ENCODE measurements at places on chromosomes 3 and 15.

GRCh38 chr15:87634361-87634760, 622.2 kb downstream of the NTRK3 start:
- DNase-seq: no peak

GRCh38 chr3:114718071-114718897, 424.5 kb downstream of the TIGIT start:
- no peak for DNase-seq

DNA sequence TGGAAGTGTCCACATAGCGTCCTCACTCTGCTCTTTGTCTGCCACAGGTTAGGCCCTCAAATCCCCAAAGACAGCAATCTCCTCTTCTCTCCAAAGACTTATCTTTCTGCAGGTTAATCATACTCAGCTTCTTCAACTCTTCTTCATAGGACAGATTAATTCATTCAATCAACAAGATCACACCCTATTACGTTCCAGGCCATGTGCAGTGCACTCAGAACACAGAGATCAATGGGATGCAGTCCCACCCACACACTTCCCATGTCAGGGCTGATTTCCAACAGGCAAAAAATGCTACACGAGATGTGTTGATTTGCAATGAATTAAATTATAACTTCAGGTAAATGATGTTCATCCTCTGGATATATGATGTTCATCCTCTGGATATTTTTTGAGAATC, 33.5 kb upstream of the ZNF639 start:
- no peak for DNase-seq

- DNase-seq: no peak
Observed at GRCh38 chr15:101614761-101615160, 37.4 kb downstream of the TM2D3 start.

- DNase-seq: no peak
Observed at GRCh38 chr3:159185443-159186050, 383.7 kb downstream of the MFSD1 start.

DNA sequence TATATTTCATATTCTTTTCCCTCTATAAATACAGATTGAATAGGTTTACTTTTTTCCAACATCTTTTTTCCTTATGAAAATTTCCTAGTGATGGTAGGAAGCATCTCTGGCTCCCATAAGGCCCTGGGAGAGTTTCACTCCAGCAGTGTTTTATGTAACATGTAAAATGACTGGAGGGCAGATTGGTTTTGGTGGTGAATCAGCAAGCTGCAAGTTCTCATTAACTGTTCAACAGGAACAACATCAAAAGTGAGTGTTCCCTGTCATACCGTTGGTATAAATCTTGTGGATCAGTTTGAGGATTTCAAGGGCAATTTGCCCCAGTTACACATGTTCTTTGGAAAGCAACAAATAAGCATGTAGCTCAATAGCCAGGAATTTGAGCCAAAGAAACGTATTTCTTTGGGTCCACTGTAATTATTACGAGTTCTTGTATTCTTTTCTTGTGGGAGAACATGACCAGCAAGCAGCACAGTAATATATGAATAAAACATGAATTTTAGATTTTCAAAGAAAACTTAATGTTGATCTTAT, 345.7 kb downstream of the SV2B start:
- DNase-seq: no peak

DNA sequence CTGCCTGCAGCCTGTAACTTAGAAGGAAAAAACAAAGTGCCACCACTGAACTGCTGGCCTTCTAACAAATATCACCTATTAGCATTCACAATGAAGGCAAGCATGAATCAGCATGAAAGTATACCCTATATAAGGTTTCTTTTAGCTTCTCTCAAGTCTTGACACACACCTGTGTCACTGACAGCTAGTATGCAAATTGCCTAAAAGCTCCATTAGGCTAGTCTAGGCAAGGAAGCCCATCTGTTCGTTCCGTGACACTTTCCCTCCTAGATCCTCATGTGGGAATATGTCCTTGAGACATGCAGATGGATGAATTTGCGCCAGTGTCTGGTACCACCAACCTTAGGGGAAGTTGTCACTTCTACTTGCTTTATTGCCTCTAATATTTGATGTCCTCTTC, 129.3 kb downstream of the RBMS3 start:
- DNase-seq: no peak

DNA sequence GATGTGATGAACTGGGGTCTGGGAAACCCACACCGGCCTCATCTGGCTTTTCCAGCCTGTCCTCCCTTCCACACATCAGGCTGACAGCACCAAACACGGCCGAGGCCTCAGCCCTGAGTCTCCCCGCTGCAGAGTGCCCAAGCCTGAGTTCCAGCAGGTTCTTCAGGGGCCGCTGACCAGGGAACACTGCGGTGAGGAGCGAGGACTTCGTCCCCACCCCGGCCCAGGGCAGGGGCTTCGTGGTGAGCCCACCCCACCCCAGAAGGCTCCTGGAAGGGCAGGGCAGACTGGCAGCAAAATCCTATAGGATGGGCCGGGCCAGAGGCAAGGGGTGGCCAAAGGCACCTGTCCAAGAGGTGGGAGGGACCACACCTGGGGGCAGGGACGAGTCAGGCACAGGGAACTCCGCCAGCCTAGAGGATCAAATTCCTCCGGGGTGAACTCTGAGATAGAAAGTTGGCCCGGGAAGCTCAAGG, at the start of gene SLC51A:
TSS of gene SLC51A (plus strand) at position 446 of the 476 bp plus-strand sequence. CDS start 179 bp downstream, outside the sequence.
- DNase-seq: no peak

GRCh38 chr3:136802481-136802996, 16.4 kb upstream of the SLC35G2 start:
- no peak for DNase-seq

GRCh38 chr3:129746629-129747028, 140.2 kb upstream of the PLXND1 start:
- no peak for DNase-seq

DNA sequence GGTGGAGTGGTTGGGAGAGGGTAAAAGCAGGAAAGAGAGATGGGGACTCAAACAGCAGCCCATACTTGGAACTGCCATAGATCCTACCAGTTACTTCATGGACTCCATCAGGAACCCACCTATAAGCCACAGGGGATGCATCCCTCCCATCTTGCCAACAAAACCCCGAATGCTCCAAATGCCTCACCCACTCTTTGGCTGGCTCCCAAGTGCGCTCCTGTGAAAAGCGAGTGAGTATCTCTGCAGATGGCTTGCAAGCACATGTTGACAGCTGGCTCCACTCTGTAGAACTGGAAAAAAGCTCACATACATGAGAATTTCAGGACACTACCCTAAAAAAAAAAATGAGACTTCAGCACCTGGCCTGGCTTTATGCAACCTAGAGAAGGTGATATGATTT, 151.0 kb downstream of the UBE3A start:
- no peak for DNase-seq

DNA sequence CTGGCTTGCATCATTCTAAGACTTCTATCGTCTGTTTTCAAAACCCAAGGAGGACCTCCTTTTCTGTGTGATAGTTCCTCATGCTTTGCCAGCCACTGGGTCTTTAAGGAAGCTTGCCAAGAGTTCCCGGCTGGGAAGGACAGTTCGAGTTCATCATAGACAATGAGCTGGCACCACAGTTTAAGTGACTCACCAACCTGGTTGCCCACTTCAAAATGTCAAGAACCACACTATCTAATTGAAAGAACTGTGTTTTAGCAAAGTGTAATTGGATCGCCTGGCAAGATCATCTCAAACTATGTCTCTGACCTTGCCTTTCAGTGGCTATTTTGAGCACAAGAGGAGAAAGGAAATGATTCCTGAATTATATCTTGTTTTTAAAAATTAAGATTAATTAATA, 27.9 kb downstream of the SOX2 start:
- peak; percentile 24 for DNase-seq

DNA sequence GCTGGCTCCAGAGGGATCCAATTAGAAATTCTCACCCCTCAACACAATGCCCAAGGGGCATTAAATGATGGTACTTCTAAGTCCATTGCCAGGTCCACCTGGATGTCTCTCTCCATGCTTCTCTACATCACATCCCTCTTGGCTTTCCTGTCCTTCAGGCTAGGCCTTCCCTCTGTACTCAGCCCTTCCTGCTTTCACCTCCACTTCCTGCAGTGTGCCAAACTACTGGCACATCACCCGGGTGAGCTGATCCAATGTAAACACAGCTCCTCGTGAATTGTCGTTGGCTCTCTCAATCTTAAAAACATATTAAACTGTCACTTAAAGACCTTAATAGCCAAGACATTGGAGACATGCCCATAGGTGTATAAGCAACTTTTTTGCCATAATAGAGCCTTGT, 4.0 kb downstream of the LMCD1 start:
- DNase-seq: no peak

GRCh38 chr3:141274411-141275031, 42.9 kb downstream of the PXYLP1 start:
- no peak for DNase-seq

DNA sequence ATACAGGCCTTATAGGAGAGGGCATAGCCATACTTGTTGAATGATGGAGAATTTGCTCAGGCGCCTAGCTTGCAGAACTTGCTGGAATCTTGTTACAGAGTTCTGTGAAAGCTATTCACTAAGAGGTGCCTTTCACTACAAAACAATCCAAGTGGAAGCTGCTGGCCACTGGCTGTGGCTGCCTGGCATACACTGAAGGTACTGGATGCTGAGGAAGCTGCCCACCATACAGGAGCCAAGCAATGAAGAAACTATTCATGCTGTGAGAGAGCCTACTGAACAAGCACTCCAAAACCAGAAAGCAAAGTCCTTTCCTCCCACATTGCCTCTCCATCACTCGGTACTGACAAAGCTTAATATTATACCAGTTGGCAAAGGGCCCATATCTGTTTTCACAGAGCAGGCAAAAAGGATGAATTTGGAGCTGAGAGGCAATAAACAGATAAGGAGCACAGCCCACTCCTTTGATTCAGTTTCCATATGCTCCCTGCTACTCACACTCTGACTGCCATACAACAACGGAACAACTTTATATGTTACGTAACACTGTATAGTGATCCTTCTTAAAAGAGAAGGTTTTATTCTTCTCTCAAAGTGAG, 192.6 kb upstream of the ALCAM start:
- no peak for DNase-seq

GRCh38 chr3:126442094-126442855, 33.4 kb downstream of the ZXDC start:
- no peak for DNase-seq

GRCh38 chr3:27454461-27454860, 29.7 kb downstream of the SLC4A7 start:
- DNase-seq: no peak

DNA sequence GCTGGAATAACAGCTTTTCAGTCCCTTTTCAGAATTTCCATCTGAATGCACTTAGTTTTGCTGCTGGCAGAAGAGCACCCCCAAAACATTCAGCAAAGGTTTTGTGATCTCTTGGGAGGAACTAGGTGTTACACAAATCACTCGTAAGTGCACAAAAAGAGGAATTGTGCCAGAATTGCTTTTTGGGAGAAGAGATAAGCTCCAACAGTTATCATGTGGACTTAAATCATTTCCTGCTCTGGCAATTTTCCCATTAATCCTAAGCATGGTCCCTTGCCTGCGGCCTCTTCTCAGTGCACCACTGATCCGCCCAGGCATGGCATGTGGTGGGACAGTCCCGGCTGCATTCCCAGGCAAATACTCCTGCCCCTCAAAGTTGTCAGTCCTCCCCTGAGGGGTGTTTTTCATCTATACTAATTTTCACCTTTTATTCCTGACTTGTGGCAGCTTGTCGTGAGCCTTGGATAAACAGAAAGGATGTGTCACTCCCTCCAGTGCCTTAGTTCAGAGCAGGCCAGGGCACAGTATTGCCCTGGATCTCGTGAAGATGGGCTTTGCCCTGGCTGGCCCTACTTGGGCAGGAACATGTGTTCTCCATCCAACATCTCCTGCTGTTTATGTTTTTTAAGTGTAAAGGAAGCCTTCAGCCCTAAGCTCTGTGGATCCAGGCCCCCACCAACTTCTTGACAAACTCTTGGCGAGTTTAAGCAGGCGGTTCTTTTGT, 44.6 kb upstream of the VILL start:
- DNase-seq: peak; percentile 83

- DNase-seq: no peak
Observed at GRCh38 chr3:162540421-162540820, 1043.8 kb downstream of the OTOL1 start.

- no peak for DNase-seq
Observed at GRCh38 chr3:84962415-84962814, 3.6 kb downstream of the CADM2 start.

- no peak for DNase-seq
Observed at GRCh38 chr15:87578776-87579175, 677.8 kb downstream of the NTRK3 start.

DNA sequence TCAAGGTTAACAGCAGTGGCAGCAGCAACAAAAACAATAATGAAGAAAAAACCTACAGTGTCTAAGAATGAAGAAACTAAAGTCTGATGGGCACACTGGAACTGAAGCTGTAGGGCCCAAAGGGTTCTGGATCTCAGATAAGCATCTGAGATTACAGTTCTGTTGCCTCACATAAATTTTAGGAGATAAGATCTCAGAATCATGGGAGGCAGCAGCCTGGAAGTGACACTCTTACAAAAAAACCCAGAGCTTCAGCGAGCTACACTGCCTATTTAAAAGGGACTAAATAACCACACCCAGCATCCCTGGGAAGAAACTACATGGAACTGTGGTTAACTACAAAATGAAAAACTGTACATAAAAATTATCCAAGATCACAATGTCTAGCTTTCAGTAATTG, 61.2 kb downstream of the PLD1 start:
- no peak for DNase-seq

DNA sequence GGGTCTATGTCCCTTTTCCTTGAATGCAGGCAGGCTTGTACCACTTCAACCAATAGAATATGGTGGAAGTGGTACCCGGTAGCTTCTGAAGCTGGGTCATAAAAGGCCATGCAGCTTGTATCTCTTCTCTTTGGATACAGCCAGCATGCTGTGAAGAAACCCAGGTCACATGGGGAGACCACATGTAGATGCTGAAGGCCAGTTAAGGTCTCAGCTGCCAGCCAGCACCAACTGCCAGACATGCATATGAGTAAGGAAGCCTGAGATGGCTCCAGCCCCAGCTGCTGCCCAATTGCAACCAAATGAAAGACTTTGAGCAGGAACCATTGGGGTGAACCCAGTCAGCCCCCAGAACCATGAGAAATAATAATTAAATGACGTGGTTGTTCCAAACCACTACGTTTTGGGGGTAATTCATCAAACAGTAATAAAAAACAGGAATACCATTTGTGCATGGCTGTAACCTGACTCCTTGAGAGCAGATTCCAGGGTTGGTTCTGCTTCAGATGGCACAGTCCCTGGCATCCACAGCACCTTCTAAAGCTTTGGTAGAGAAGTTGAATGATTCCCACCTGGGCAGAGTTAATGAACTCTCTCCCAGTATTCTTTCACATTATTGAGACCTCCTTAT, 3.8 kb downstream of the RBP2 start:
- DNase-seq: no peak

- DNase-seq: no peak
Observed at GRCh38 chr3:94615275-94616065, 552.6 kb downstream of the NSUN3 start.

- DNase-seq: no peak
Observed at GRCh38 chr3:123298903-123299302, 97.2 kb downstream of the SEC22A start.

GRCh38 chr3:115658032-115658336, 34.7 kb downstream of the GAP43 start:
- DNase-seq: no peak
